ENCODE measurements at places on chromosomes 6 and 20.

GRCh38 chr6:128914051-128914450, 31.1 kb downstream of the LAMA2 start:
- DNase-seq, result no peak

GRCh38 chr20:32894026-32894483, 35.3 kb downstream of the EFCAB8 start:
- no peak for DNase-seq

DNA sequence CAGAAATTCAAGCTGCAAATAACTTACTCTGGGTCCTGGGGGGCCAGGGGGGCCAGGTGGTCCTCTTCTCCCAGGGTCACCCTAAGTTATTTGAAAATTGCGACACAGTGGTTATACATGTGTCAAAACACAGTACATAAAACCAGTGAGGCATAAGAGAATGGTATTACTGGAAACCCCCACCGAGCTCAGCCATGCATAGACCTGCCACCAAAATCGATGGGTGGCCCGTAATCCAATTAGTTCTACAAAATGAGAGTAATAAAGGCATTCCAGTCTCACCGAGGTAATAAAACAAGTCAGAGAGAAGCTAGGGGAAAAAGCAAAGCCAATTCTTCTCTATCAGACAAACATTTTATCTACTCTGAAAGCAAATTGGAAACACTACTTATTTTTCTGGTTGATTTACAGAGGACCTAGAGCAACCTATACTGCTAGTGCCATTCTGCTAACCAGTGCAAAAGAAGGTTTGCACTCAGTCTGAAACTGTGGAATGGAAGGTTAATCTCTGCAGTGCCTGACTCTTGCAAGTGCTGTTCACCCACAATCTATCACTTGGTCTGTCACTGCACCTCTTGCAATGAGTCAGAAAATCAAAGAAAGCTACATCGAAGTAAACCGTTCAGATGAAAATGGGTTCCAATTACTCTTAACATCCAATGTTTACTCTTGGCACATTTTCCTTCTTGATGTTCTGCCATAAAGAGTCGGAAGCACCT, 32.4 kb downstream of the COL9A1 start:
- DNase-seq, result no peak

DNA sequence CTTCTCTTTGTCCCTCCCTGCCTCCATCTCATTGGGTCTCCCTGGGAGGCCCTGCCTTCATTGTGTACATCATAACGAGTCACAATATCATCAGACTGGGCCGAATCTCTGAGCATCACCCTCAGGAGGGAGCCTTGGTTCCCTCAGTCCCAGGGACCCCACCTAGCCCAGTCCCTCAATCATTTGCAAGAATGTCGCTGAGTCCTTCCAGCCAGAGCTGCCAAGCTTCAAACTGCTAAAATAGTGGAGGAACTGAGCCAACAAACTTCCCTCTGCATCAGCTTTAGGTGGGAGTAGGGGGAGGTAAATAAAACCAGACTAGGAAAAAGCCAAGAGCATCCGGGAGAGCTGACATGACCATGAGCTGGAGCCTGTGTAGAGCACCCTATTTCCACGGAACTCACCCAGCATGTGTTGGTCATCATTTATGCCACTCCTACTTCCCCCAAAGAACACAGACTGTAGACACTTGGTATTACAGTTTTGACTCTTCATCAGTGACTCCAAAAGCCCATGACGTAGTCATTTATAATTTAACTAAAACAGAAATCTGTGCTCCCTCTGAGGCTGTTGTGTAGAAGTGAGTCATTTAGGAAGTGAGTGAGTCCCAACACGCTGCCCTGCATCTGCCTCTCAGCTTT, 28.8 kb upstream of the IL17A start:
- no peak for DNase-seq

DNA sequence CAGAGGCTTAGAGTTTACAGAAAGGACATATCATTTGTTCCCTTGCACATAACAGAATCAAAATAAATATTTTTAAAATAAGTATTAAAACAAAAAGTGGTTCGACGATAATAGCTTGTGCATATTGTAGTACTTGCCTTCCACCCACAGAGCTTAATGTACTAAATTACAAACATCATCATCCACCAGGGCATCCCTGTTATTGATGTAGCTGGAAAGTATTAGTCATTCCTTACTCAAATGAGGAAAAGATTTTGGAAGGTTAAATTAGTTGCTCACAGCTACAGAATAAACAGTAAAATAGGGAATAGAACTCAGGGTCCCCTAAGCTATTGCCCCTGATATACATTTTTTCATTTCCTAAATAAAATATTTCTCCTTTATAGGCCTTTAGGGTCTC, 150.3 kb downstream of the PTPRK start:
- DNase-seq, result no peak

DNA sequence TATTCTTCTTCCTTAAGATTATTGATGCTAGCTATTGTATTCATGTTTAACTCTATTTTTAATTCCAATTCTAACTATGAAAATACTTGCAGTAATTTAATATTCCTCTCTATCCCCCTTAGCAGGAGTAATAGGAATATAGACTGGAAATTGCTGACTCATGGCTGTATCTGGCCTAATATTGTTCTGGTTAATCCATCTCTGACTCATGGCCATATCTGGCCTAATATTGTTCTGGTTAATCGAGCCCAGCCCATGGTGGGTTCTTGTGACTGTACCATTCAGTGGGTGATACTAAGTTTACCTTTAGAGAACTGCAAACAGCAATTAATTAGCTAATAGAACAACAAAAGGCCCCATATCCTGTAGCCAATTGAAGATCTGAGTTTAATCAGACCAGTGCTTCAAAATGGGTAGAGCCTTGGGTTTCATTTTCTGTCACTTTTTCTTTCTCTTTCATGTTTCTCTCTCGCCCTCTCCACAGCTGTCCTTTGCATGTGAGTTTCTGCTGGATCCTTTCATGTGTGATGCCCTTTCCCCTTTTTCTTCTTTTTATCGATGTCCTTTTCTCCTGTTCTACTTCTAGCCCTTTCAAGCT, 50.6 kb downstream of the SLC22A3 start:
- no peak for DNase-seq

DNA sequence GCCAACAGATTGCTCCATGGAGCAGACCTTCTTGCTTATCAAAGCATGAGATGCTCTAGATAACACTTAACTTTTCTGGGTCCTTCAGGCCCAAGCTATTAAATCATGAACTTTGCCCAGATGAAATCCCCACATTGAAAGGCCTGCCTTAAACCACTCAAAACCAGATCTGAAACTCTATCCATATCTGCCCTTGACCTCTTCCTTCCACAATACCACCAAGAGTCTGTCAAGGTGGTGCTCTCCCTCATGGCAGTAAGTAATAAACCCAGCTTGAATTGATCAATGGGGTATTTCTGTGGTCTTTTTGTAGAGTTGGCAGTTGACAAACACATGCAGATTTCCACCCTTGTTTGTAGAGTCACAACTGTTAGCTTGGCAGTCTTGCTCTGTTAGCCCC, 135.5 kb downstream of the ISM1 start:
- DNase-seq, result no peak

GRCh38 chr6:121506761-121507754, 71.6 kb downstream of the GJA1 start:
- no peak for DNase-seq

DNA sequence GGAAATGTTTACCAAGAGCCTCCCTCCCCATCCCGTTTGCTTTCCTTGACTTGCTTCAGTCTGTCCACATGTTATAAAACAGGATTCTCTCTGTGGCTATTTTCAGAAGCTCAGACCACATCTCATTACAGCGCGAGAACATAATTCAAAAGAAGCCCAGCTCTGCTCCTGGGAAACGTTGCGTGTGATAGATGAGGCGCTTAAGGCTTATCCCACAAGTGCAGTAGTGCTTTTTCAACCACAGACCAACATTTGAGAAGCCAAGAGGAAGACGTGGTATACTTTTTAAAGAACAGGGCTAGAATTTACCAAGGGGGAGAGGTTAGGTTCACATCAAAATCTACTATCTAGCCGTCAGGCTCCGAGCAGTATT, 239.5 kb downstream of the SLC24A3 start:
- DNase-seq, result no peak

DNA sequence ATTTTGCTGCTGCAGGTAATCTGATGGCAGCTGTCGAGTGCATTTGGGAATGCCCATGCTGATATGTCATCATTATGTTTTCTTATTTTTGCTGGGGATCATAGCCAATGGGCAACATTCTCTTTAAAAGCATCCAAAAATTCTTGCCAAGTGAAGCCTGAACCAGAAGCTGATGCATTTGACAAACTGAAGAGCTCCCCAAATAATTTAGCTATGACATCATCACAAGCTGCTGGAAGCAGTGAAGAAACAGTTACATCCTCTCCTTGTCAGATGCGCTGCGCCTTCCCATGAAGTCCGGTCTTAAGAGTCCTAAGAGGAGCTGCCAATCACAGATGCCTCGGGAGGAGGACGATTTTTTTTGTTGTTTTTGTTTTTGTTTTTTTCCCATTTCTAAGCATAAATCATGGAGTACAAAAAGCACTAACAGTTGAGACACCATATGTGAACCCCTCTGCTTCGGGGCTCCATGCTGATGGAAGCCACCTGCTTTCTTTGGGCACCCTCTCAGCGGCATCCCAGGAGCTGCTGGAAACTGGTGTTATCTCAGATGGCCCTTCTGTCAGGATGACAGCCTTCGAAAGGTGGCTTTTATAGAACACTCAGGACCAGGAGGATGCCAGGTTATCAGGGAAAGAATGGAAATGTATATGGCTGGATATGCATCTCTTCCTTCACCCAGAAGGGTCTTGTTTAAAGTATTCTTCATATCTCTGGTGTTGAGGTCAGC, 56.1 kb upstream of the FOXQ1 start:
- no peak for DNase-seq

DNA sequence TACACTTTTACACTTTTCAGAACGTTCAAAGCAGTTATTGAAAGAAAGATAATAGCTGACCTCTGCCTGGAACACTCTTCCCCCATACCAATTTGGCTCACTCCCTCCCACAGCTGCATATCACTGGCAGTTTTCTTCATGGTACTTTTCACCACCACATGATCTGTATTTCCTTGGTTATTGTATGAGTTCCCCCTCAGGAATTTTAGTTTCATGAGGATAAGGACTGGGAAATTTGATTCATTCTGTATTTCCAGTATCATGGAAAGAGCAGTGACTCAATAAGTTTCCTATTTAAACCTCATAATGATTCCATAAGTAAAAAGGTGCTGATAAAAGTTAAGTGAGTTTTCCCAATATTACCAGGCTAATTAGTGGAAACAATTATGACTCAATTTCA, 16.0 kb downstream of the HTR1B start:
- no peak for DNase-seq

- DNase-seq, result no peak
These were observed 178.6 kb downstream of the PLCB1 start for GRCh38 chr20:8310618-8311017.

- no peak for DNase-seq
These were observed 24.5 kb downstream of the PIGT start for GRCh38 chr20:45440424-45440823.
